Left renal pelvis (tissue), 4 donors: ENCODE measurements at places on chromosomes 5 and 9. TPM values are rescaled to one million over a fixed set of nuclear protein-coding genes. Genes with fewer than 3 reads are reported as not detected.

Gene GNA14
- polyA plus RNA-seq: 13.7 TPM

Gene KLF9
- 9.8 TPM for polyA plus RNA-seq

Gene FBLL1
- polyA plus RNA-seq: 0.21 TPM

Gene INSL6
- polyA plus RNA-seq: 0.29 TPM

Gene RLN2
- polyA plus RNA-seq: 2.8 TPM

Gene NUDT2
- polyA plus RNA-seq: 30.3 TPM

Gene PAEP
- polyA plus RNA-seq: not detected

Gene NIPAL4
- polyA plus RNA-seq: 1.8 TPM

Gene ARHGEF37
- 5.7 TPM for polyA plus RNA-seq

Gene KIF3A
- polyA plus RNA-seq: 11.3 TPM

Gene LECT2
- 1.3 TPM for polyA plus RNA-seq

Gene ARL14EPL
- not detected for polyA plus RNA-seq

DNA sequence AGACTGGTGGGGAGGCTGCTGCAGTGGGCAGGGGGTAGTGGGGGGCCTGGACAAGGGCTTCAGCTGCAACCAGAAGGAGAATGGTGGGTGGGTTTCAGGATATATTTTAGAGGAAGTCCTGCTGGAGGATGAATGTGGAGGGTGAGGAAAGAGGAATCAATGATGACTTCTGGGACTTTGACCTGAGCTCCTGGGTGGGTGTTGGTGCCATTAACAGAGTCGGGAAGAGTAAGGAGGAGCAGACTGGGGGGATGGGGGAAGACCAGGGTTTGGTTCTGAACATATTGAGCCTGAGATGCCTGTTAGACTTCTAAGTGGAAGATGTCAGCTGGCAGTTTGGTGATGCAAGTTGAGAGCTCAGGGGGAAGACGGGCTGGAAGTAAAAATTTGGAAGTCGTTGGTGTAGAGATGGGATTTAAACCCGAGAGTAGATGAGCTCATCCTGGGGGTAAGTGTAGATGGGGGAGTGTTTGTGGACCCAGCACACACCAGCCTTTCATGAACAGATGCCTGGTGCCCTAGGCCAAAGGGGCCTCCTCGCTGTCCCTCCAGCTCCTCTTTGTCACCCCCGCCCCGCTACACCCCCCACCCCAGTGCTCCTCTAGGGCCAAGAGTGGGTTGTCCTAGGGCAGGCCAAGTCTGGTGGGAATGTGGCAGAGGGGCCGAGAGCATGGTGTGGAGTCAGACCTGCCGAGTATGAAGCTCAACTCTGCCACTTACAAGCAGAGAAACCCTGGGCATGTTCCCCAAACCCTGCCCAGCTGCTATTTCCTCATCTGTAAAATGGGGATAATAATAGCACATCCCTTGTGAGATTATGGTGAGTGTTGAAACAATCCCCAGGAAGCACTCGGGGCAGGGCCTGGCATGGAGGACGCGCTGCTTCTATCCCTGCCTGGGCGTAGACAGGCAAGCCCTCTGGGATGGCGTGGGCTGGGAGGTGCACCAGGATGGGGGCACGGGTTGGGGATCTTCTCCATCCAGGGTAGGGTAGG, 4.0 kb downstream of the DNM1 start:
- DNase-seq: no peak

GRCh38 chr9:33868440-33868973, 51.5 kb downstream of the UBE2R2 start:
- DNase-seq: no peak

- DNase-seq: no peak
Measured at GRCh38 chr5:118195211-118195610, 793.1 kb downstream of the DTWD2 start.

DNA sequence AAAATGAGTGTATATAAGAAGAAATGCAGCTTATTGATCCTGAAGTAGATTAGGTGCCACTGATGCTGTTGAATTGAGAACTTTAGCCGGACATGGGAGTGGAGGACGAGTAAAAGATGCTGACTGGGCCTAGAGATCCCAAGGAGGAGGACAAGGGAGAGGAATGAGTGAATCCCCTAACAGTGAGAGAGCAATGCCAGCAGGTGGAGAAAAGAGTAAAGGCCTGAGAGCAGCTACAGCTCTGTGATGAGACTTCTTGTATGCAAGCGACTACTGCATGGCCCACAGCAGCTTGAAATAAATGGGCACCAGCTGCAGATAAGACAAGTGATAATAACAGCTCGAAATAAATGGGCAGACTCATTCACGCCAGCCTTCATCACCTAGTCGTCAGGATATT, 44.5 kb upstream of the JMY start:
- no peak for DNase-seq

DNA sequence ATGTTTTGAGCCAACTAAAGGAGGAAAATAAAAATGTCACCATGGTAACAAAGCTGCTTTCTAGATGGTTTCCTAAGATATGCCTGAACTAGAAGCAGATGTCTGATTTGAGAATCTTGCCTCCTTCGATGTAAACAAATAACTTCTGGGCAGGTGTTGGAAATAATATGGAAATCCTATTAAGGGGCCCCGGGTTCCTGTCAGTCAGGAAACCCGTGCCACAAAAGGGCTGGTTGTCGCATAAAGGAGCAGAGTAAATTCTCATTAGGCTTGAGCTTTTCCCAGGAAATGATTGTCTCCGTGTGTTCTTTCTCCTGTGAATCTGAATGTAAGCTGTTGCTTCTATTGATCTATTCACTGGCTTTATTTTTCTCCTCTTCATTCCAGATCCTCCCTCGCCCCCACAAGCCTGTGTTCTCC, 90.8 kb downstream of the TLE4 start:
- no peak for DNase-seq

- no peak for DNase-seq
Measured at GRCh38 chr9:120030847-120031246, 549.1 kb downstream of the CDK5RAP2 start.

DNA sequence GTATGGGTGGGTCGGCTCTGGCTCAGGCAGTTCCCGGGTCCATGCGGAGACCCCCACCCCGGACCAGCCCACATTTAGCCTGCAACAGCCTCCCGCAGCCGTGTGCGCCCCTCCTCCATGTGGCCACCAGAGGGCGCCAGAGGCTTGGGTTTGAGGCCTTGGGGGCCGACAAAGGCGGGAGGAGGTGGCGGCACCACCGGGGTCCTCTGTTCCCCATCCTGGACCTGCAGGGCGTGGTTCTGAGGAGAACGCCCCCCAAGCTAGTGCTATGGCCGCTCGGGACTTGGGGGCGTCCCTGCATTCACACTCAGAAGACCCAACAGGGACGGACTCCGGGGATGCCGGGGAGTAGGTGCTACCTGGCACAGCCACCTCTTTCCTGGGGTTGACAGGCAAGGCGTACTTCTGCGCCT, 16.5 kb downstream of the ASS1 start:
- DNase-seq: no peak

DNA sequence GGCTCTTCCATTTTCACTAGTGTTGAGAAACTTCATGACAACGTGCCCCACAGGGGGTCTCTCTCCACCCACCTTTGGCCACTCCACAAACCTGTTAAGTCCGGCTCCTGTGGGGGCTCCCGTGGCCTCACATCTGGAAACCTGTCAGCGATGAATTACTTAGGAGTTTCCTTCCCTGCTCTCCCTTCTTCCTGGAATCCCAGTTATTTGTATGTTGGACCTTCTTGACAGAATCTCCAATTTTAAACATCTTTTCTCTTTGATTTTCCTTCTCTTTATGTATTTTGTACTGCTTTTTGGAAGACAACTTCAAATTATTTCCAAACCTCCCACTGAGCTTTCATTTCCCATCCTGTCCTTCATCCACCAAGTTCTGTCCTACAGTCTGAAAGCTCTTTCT, 55.1 kb upstream of the NRARP start:
- no peak for DNase-seq

GRCh38 chr5:55597014-55597981, 62.5 kb upstream of the PLPP1 start:
- DNase-seq: no peak

- DNase-seq: no peak
Measured at GRCh38 chr5:89071941-89072331, 189.0 kb upstream of the MEF2C start.

DNA sequence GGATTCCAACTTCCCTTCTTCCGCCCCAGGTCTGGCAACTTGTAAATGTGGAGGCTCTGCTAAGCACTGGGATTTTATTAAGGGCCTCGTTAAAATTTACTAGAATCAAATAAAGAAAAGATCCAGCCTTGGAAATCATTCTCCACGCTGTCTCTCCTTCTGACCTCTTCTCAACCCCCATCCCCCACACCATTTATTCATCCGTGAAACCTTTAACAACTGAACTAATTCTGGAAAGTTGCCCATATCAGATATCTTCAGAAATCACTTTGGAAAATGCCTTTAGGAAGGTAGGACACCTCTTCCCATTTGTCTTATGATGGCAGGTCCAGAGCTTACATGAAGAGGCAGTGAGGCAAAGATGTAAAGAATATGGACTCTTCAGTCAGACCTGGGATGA, 288.5 kb downstream of the SLIT3 start:
- no peak for DNase-seq

DNA sequence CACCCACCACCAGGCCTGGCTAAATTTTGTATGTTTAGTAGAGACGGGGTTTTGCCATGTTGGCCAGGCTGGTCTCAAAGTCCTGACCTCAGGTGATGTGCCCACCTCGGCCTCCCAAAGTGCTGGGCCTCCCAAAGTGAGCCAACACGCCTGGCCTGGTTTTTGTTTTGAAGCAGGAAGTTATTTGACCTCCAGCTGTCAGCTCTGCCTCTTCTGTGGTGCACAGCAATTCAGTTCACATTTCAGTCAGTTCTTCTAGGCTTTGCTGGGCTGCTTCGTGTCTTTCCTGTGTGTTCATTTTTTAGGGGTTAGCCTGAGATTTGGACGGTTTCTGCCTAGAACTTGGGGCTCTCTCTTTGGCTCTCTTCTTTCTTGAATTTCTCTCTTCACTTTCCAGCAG, 8.9 kb downstream of the LCN1 start:
- DNase-seq: no peak

DNA sequence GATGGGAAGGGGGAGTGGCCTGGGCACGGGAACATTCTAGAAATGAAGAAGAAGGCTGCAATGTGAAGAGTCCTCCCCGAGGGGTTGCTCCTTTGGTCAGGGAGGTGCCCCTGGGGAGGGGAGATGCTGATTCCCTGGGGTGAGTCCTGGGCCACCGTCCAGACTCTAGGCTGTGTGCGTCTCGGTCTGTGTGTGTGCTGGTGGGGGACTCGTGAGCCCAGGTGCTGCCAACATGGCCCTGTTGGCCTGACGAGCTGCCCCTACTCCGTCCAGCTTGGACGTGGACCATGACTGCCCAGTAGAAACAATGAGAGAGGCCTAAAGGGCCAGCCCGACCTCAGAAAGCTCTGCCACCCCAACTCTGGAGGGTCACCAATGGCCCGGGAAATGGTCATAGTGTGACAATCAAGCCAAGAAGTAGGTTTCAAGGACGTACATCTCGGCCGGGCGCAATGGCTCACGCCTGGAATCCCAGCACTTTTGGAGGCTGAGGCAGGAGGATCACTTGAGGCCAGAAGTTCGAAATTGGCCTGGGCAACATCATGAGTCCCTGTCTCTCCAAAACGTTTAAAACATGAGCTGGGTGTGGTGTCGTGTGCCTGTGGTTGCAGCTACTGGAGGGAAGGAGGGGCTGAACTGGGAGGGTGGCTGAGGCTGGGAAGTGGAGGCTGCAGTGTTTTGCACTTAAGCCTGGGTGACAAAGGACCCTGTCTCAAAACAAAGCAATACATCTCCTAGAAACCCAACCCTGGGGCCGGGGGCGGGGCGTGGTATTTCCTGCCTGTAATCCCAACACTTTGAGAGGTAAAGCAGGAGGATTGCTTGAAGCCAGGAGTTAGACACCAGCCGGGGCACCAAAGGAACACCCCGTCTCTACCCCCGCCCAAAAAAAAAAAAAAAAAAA, 17.0 kb downstream of the LHX3 start:
- no peak for DNase-seq

GRCh38 chr9:129436751-129437625, 183.9 kb downstream of the C9orf50 start:
- peak; percentile 74 for DNase-seq

- DNase-seq: no peak
Measured at GRCh38 chr5:79628276-79628675, 16.0 kb downstream of the TENT2 start.
